Cerebellum (tissue), 4 donors: ENCODE measurements at places on chromosomes 2 and 18. TPM values are rescaled to one million over a fixed set of nuclear protein-coding genes. Genes with fewer than 3 reads are reported as not detected.
A peak's percentile ranks its signal among the peaks of the same experiment; 100 is the strongest.

DSG2 gene
- 4.7 TPM for total RNA-seq

DNA sequence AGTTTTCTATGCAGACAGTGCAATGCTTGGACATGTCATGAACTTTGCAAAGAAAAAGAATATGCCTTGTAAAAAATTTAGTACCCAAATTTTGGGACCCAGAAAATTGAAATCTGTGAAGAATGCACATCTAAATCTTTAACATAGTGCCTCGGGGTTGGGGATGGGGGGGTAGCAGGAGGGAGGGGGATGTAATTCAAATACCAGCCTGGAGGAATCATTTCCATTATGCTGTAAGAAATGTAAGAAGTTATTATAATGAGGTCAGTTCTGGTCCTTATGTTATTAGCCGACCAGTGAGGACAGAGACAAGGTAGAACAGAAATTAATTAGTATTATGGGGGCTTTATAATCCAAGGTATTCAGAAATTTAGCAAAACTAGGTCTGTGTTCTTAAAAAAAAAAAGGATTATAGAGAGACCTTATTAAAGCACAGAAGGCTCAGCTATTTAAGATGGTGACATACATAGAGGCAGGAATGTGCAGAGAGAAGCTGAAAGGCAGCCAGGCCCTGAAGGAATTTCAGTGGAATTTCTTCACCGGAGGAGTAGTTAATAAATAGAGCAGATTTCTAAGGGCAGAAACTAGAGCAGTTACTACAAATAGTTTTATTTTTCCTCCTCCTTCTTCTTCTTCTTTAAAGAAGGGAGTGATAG is 89.0 kb upstream of the RBMS1 start:
- no peak for DNase-seq

GRCh38 chr2:50674876-50675275 is 357.1 kb downstream of the NRXN1 start:
- DNase-seq = no peak

REG3A gene
- total RNA-seq = 0.45 TPM

DNA sequence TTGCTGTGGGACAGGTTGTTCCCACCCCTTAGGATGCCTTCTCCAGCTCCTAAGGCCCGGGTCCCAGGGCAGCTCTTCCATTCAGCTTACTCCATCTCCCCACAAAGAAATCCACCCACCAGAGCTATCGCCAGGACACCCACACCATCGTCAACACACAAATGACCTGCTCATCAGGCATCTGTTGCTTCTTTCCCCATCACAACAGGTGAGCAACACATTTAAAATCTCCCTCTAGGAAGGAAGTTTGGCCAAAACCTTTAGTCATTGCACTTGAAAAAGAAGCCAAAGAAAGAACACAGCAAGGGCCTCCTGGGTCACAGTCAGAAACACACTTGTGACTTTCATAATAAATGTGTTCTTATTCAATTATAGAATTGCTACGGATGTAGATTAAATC is 289.0 kb downstream of the PIEZO2 start:
- DNase-seq = no peak

GRCh38 chr18:48663931-48664847 is 125.4 kb downstream of the CTIF start:
- peak; percentile 79 for DNase-seq

GRCh38 chr2:211766689-211767088 is 771.9 kb downstream of the ERBB4 start:
- DNase-seq = no peak

GRCh38 chr18:62610351-62610700 is 87.5 kb downstream of the ZCCHC2 start:
- no peak for DNase-seq

GRCh38 chr2:58895857-58896256 is 654.7 kb upstream of the FANCL start:
- no peak for DNase-seq

CNTNAP5 gene
- 49.7 TPM for total RNA-seq

DNA sequence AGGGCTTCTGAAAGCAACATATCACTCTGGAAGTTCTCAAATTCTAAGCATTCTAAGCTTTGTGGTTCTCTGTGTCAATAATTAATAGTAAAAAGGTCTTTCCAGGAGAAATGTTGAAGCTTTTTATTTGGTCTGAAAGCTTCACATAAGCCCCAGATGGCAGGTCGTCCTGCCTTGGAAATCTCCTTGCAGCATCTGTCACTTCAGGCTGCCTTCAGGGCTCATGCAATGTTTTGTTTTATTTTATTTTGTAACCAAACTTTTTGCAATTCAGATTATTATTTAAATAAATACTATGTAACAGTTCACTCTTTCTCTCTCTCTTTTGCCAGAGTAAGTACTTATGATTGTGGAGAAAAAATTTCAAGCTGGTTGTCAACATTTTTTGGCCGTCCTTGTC is 46.7 kb upstream of the FHOD3 start:
- no peak for DNase-seq

RAMP1 gene
- 4.6 TPM for total RNA-seq

DNA sequence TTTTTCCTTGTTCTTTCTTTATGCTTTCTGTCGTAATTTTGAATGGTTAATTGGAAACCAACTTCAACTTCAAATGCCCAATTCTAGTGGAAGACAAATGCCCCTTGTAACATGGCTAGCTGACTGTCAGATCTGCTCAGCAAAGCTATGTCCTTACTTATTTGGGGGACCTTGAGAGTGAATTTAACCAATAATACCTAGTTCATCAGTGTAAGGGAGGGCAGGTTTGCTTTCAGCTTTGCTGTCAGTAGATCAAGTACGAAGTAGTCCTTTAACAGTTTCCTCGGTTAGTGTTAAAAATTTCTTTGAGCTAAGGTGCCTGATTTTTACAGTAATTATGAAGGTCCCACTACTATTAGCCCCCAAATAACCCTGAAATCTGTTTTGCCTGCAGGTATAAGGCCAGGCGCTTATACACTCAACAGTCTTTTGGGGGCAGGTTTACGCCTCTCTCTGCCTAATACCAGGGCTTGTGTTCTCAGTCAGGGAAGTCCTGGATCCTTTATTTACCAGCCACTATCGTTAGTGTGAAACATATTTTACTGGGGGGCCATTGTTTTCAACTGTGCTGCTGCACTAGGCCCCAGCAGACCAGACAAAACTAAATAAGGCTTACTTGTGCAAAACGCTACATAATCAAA is 165.1 kb upstream of the KCNJ3 start:
- no peak for DNase-seq

DNA sequence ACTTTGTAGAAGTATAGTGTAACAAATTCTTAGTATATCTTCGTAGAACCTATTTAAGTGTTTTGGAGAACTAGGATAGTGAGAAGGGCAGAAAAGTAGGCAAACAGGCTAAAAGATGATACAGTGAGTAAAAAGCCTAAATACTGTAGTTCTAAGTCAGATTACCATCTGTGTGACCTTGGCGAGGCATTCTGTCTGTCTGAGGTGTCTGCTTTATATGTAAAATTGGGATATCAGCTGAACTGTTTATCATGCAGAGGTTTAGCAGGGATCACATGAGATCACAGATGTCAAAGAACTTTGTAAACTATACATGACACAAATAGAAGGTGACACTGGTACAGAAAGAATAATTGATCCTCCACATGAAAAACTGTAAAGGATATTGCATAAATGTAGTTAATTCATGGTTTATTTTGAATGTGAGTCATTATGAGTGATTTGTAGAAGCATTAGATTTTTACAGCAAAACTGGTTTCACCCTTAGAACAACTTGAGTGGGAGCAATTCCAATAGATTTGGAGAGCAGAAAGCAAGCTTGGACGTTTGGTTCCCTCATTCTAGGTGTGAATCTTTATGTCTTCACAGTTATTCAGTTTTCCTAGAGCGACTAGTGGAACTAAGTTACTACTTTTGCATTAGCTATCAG is 41.9 kb downstream of the TAF1B start:
- DNase-seq = no peak

TSPYL6 gene
- 0.18 TPM for total RNA-seq

GAL3ST2 gene
- total RNA-seq = 0.45 TPM

DNA sequence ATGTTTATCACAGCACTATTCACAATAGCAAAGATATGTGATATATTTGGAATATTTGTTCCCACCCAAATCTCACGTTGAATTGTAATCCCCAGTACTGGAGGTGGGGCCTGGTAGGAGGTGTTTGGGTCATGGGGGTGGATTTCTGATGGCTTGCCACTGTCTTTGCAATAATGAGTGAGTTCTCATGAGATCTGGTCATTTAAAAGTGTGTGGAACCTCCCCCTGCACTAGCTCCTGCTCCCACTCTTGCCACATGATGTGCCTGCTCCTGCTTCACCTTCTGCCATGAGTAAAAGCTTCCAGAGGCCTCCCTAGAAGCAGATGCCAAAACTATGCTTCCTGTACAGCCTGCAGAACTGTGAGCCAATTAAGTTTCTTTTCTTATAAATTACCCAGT is 72.2 kb upstream of the DYNC1I2 start:
- no peak for DNase-seq

KCNIP3 gene
- 20.8 TPM for total RNA-seq

DNA sequence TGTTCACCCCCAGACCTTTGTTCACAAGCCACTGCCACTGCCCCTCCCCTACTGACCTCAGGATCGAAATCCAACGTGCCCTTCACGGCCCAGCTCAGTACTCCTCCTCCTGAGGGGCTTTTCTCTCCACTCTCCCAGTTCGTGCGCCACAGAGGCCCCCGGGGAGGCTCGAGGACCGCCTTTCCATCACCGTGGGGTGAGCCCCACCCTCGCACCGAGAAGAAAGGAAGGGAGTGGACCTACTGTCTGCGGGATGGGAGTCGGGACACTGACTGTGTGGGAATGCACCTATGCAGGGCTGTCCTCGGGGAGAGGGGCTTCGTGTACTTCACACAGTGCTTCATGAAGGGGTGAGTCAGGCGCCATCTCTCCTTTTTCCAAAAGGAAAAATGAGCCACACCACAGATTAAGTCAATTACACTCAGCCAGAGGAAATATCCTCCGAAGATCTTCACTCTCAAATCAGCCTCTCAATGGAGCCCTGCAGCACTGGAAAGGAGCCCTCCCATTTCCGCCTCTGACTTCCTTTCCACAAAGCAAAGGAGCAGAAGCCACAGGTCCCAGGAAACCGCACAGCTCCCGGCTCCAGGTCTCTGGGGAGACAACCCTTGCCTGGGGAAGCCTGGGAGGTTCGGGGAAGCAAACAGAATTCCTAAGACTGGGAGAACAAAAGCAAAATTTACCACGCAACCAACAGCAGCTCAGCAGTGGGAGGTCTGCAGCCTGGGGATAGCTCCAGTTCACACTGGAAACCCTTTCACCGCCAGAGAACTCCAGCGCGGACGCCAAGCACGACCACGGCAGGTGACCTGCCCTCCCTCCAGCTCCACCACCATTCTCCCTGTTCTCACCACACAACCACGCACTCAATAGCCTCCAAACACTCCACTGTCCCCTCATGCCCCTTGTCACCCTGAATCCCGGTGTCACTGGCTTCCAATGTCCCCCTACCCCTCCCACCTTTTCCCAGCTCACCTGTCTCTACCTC is 21.6 kb downstream of the ADCY3 start:
- no peak for DNase-seq

- DNase-seq = no peak
Measured at GRCh38 chr18:24504401-24504800, 44.0 kb downstream of the HRH4 start.
